Stimulated activated CD4-positive, alpha-beta T cell treated with anti-CD3 and anti-CD28 coated beads, TNF-alpha, amount 100 ng/mL, for 4 hours (primary cell): ENCODE measurements at places on chromosomes 1 and 21.
A peak's percentile ranks its signal among the peaks of the same experiment; 100 is the strongest.

DNA sequence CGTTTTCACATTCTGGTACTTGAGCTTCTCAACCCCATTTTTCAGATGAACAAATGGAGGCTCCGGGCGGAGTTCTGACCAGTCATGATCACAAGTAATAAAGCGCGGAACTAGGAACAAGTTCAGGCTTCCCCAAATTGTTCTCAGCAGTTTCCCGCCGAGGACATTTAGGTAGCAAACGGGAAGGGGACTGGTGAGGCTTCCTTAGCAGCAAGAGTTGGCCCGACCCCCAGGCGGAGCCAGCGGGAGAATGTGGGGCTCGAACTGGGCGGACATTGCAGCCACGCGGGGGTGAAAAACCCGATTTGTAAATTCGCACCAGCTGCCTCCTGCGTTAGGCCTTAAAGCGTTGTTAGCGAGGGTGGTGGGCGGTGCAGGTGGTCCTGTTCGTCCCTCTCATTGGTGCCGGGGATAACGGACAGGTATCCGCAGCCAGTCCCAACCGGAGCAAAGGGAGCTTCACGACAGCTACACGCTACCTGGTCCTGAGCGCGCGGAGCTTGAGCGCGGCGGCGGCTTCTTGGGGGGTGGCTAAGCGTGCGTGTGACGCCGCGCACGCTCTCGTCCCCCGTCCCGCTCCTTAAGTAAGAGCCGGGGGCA is 15.3 kb downstream of the SEMA6C start:
- DNase-seq, result peak; percentile 67

- DNase-seq, result no peak
Observed at GRCh38 chr1:164480285-164480907, 78.6 kb upstream of the PBX1 start.

- no peak for DNase-seq
Observed at GRCh38 chr1:49036700-49037099, 260.0 kb upstream of the BEND5 start.

- DNase-seq, result no peak
Observed at GRCh38 chr21:45505416-45506021, 36.7 kb downstream of the SLC19A1 start.

GRCh38 chr1:6414443-6414844 is 5.3 kb downstream of the HES2 start:
- no peak for DNase-seq

GRCh38 chr1:47212636-47213229 is 19.3 kb downstream of the TAL1 start:
- no peak for DNase-seq

DNA sequence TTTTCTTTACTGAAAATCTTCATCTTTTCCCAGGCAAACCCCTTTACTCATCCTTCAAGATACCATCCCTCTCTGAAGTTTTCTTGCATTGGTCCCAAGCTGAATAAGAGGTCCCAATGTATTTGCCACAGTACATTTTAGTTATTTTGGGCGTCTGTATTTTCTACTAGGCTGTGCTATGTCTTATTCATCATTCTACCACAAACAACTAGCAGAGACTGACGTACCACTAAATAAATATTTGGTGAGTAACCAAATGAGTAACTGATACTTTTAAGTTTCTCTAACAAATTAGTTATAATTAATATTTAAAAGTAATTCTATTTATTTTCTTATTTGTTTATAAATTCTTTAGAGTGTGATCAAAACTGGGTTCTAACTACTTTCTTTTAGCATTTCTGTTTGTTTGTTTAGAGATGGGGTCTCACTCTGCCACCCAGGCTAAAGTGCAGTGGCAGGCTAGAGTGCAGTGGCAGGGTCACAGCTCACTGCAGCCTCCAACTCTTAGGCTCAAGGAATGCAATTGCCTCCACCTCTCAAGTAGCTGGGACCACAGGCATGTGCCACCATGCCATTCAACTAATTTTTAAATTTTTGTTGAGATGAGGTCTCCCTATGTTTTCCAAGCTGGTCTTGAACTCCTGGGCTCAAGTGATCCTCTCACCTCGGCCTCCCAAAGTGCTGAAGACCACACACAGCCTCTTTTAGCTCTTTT is 33.1 kb downstream of the NDC1 start:
- DNase-seq, result no peak

- DNase-seq, result no peak
Observed at GRCh38 chr1:238281418-238281817, 390.7 kb upstream of the ZP4 start.

- DNase-seq, result no peak
Observed at GRCh38 chr1:201633811-201634210, 94.9 kb downstream of the NAV1 start.

DNA sequence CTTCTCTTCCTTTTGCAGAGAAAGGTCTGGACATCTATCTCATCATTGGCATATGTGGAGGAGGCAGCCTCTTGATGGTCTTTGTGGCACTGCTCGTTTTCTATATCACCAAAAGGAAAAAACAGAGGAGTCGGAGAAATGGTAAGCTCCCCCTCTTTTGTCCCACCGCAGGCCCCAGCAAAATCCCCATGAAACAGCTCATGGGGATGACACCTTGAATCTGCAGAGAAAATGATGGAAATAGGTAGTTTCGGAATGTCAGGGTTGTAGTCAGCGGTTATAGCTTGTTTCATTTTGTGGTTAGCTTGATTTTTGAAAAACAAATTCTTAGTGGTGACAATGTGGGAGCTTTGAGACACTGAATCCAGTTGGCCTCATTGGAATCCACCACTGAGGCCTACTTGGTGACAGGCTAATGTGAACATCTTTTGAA is 10.3 kb downstream of the CD2 start:
- no peak for DNase-seq

DNA sequence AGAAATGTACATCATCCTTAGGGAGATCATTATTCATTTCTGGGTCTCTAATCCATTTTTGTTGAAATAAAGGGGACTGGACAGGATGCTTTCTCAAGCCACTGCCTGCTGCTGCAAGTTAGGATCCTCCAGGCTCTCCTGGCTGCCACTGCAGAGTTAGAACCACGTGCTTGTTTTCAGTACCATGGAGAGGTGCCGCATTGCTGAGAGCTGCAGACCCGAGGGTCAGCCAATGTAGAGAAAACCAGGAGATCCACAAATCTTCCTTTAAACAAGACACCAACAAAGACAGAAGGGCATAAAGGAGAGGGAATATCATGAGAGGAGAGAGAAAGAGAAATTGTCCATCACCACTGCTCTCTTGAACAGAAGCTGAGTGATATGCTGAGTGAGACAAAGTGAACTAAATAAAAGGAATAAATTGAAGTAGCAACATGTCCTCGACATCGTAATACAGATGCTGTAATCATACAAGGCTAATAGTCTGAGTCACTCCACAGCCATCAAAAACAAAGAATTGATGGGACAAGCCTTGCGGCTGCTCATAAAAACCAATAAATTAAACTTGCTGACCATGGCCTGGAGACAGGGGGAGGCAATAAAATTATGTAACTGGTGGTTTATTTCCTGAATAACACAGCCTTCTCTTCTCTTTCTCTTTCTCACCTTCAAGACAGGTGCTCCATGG is 255.7 kb downstream of the OMA1 start:
- no peak for DNase-seq
